ENCODE measurements at places on chromosomes 2 and 18.
A peak's percentile ranks its signal among the peaks of the same experiment; 100 is the strongest.

DNA sequence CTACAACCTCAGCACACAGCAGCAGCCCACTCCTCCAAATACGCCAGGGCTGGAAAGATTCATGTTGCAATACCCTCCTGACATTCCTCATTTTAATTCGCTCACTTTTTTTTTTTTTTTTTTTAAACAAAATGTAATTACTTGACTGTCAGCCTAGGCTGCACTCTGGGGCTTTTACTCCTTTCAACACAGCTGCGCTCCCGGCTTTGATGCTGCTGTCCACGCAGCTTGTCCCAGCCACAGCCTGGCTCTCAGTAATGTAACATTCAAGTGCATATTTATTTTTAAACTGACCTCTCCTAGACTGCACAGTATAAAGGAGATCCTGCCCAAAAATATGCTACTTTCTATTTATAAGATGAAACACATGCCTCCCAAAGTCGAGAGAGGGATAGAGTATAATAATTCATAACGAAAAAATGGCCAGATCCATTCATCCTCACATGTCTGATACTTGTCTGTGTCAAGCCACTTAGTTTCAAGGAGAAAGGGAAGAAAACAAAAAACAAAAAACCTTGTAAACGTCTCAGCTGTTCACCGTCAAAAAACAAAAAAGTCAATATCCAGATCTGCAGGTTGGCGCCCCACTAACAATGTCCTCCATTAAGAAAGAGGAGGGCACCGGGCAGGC is 949 bp downstream of the CDC42EP3 start:
- no peak for DNase-seq

DNA sequence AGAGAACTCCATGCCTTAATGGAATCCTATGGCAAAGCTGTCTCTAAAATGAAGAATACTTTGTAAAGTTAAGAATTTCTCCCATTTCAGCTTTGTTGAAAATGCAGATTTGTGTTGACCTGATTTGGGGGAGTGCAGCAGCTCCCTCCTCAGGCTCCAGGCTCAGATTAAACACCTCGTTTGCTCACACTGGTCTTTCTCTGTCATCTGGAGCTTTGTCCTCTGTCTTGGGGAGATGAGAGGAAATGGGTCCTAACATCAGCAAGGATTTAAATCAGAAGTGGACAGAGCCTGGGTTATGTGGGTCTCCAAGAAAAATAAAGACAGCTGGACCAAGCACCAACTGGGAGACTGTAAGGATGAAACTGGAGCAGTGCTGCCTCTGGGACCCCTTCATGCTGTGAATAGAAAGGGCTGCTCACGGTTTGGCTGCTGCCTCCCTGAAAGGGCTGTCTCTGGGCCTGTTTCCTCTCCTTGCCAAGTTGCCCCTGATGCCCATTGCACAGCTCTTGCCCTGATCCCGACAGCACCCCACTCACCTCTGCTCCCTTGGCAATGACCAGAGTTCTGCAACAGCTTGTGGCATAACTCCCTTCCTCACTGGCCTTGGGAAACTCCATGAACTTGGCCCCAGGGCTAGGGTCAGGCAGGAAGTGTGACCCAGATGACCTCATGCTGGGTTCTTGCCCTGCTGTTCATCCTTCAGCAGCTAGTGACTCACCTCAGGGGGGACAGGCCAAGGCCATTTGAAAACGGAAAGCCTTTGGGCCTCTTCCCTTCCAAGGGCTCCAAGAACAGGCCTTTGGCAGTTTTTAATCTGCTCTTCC is 197.2 kb downstream of the CYP26B1 start:
- no peak for DNase-seq

DNA sequence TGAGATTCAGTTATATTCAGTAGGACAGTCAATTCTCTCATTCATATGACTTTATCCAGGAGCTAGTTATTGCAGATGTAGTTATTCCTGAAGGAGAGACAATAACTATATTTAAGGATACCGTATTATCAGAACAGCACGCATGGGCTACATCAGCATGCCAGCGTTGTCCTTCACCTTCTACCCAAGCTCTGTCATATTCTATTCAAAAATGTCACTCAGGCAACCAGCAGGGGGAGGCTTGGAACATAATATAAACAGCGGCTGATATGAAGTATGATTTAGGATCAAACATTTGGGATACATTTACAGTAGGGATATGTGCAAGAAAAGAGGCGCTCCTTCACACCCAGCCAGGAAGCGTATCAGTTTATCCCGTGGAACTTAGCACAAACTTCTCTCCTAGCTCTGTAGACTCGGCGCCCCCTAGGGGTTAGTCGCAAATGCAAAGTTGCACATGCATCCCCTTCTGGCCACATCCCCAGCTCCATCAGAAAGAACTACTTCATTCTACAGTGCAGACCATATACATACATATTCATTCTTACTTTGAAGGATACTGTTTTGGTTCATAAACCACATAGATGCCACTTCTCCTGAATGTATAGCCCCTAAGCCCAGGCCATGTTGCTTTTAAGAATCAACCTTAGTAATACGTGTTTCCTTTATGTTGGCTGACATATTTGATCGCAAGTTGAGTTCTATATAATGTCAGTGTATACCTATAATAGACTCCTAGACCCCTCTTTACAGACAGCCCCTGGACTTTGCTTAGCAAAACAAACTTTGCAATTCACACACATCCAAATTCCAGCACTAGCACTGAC is 759.4 kb downstream of the ADCYAP1 start:
- peak; percentile 44 for DNase-seq

DNA sequence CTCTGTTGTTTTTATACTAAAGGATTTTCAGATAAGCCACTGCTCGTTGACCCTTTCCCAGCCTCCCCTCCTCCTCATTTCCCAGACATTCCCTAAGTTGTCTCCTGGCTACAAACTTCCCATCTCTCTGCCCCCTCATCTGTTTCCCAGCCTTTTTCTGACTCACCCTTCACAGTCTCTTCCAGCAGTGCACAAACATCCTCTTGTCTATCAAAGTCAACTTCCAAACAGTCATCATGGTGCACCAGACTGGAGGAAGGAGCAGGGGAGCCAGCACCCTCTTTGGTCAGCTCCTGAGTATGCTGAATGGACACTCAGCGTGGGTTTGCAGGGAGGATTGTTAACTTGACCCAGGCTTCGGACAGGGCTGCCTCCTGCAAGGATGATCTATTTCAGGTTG is 26.6 kb upstream of the SPRED2 start:
- DNase-seq = no peak

DNA sequence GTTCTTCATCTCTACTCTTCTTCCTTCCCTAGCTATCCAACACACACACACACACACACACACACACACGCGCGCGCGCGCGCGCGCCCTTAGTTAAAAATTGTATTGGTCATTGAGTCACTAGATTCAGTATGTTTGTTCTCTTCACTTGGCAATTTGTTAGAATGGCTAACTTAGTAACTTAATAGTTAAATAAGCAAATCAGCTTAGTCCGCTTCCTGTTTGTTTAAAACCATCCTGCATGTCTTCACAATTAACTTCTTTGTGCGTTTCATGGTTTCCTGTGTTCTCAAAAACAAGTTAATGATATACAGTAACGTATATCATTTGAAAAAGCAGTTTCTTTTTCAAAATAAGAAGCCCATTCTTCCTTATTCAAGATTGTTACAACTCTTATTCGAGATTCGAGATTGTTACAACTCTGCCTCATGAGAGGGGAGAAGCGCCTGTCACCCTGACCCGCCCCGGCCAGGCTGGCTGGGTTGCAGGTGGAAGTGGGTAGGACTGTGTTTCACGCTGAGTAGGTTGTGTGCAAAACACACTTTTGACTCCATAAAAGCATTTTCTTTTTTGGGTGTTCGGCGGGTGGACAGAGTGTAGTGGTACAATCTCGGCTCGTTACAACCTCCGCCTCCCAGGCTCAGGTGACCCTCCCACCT is 9.5 kb upstream of the CNNM3 start:
- no peak for DNase-seq

GRCh38 chr2:29782549-29783458 is 138.6 kb downstream of the ALK start:
- no peak for DNase-seq

DNA sequence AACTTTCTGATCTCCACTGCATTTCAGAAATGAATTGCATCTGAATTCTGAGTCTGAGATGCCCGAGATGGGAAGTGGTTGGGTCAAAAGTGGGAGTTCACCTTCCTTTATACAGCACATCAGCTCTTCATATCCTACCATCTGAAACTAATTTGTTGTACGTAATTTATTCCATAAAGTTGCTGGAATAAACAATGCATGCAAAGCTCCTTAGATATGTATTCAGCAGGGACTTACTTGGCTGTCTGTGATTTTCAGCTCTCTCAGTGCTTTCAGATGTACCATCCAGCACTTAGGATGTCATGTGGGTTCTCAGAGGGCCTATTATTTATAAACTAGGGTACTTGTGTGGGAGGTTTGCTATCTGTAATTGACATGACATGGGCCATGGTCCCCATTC is 46.9 kb upstream of the EFEMP1 start:
- DNase-seq = no peak

DNA sequence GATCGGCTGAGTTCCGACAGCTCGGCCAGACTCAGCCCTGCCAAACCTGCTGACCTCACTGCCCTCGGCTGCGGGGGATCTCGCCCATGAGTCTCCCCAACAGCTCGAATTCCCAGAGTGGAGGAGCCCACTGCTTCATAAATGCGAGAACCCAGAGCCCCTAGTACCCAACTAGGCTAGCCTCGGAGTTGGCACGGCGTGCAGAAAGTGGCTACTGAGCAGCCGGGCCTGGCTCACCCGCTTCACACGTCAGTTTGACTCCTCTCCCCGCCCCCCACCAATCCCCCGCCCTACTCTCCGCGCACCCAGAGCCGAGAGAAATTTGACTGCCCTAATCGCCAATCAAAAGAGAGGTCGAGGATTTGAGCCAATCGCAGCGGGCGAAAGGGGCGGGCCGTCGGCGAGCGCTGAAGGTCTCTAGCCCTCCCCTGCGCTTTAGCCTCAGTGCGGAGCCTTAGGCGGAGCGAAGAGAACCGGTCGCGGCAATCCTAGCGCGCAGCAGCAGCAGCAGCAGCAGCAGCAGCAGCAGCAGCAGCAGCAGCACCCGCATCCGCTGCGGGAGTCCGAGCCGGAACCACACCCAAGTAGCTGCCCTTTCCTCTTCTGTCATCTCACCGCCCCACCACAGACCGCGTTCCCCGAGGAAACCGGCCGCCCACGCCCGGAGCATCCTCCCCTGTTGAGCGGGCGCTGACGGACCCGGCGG is at the start of gene GLS:
Gene GLS, plus strand, starts transcription at position 444 of the 706 bp plus-strand sequence. CDS start 264 bp downstream, outside the sequence.
- peak; percentile 98 for DNase-seq

DNA sequence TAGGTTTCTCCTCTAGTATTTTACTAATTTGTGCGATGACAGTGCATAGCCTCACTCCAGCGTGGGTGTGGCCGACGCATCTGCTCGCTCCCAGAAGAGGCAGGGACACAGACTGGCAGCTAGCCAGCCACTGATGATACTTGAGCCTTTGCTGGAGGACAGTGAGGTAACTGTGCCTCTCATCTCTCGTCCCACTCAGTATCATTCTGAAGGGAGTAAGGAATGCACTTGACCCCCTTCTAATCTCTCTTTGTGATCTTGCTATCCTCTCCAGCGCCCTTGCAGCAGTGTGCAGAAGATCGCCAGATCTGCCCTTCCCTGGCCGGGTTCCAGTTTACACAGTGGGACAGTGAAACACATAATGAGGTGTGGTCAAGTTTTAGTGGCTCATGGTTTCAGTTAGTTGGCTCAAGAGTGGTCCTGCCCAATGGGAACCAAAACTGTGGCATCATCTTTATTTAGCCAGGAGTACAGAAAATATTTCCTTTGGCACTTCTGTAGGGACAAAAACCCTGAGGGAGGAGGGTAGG is 17.5 kb downstream of the NCAPH start:
- peak; percentile 71 for DNase-seq

DNA sequence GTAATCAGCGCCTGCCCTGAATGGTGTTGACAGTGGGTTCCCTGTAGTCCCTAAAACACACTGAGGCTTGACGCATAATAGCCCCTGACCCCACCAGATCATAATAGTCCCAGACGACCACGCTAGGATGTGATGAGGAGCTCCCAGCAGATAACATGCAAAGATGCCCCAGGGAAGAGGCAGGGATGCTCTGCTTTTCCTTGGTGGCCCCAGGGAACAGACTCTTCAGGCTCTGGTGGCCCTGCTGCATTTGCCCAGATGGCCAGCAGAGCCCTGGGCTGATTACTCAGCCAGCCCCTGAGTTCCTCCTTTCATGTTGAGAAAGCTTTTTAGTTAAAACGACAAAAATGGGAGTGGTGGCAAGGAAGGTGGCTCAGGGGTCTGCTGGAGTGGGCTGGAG is 5.9 kb upstream of the NCKAP5 start:
- no peak for DNase-seq

DNA sequence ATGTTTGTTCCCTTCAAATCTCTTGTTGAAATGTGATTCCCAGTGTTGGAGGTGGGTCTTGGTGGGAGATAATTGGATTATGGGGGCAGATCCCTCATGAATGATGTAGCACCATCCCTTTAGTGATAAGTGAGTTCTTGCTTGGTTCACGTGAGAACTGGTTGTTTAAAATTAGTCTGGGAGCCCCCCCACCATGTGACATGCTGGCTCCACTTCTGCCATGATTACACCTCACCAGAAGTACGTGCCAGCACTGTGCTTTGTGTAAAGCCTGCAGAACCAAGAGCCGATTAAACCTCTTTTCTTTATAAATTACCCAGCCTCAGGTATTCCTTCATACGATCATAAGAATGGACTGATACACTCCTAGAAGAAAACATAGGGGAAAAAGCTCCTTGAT is 10.1 kb downstream of the ABI2 start:
- DNase-seq = no peak

DNA sequence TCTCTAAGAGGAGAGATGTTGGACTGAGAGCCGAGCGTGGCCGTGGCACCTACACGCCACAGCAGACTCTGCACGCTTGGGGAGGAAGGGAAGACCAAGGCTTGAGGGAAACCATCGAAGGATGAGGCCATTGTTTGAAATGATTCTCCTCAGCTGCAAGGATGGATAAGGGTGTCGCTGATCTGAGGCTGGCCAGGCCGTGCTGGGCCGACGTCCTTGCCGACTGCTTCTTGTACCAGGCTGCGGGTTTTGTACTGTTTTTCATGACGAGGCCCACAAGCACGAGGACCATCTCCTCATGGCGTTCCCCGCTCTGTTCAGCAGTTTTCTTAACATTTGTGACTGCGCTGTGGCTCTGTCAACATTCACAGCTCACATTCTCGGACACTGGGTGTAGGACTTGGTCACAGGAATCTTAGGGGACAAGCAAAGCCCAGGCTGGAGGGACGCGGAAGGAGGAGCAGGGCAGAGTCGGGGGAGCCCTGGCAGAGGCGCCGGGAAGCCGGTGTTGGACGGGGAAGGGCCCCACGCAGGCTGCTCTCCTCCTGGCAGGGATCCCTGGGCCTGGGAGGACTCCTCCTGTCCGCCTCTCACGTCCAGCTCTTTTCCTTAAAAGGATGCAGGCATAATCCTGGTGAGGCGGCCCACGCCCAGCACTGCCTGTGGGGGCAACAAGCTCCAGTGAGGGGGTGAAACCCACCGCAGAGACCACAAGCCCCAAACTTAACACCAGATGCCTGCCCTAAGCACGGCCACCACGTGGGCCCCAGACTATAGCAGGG is 259.0 kb upstream of the SALL3 start:
- DNase-seq = peak; percentile 50

- DNase-seq = no peak
These were observed 934.1 kb upstream of the KLHL29 start for GRCh38 chr2:22450831-22451230.

- DNase-seq = no peak
These were observed 56.5 kb downstream of the NBEAL1 start for GRCh38 chr2:203071148-203071547.

- DNase-seq = no peak
These were observed 274.7 kb downstream of the RNF144A start for GRCh38 chr2:7191932-7192331.

- no peak for DNase-seq
These were observed 7.1 kb upstream of the AGFG1 start for GRCh38 chr2:227464851-227465250.

Data from right forelimb (tissue), 1 donor.